ENCODE measurements at places on chromosomes 16 and 17.

DNA sequence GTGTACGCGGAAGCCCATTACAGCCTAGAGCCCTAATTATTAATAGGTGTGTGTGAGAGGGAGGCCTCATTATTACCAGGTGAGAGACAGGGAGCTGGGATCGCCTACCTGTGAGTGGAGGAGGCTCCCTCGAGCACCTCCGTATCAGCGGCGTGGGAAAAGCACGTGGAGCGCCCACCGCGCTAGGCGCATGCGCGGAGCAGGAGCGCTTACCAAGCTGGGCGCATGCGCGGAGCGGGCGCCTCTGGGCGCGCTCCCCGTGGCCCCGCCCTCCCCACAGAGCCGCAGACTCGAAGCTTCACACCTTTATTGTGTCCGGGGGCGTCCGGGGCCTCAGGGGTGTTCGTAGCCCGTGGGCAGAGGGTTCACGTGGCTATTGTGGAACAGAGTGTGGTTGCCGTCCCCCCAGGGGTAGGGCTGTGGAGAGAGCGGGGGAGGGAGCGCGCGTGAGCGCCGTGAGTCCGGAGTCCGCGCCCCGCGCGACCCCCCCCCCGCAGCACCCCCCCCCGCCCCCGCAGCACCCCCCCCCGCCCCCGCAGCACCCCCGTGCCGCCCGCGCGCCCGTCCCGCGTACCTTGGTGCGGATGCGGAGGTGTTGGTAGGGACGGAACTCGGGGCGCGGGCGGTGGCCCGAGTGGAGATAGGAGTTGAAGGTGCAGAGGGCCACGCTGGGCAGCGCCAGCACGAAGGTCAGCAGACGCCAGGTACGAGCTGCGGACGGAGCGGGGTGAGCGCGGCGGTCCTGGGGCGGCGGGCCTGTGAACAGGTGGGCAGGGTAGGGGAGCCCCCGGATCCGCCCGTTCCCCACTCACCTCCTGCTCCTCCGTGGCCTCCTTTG, 500 bp downstream of the COX6A2 start:
- DNase-seq, result no peak

DNA sequence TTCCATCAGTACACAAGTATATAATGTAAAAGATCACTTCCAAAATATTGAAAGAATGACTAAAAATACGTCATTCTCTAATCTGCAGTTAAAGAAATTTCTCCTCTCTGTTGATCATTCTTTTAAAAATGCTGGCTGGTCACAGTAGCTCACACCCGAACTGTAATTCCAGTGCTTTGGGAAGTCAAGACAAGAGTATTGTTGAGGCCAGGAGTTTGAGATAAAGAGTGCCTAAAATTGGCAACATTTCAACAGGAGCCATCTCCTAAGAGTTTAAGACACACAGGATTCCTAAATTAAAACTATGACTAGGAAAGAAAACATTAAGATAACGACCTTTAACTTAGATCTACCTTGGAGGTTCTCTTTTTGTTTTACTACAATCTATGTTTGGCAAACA, 4.5 kb upstream of the USP32 start:
- no peak for DNase-seq

- DNase-seq, result no peak
These were observed 756 bp downstream of the LUC7L3 start for GRCh38 chr17:50719924-50720794.

GRCh38 chr17:74610108-74610507, 13.4 kb downstream of the CD300E start:
- no peak for DNase-seq

DNA sequence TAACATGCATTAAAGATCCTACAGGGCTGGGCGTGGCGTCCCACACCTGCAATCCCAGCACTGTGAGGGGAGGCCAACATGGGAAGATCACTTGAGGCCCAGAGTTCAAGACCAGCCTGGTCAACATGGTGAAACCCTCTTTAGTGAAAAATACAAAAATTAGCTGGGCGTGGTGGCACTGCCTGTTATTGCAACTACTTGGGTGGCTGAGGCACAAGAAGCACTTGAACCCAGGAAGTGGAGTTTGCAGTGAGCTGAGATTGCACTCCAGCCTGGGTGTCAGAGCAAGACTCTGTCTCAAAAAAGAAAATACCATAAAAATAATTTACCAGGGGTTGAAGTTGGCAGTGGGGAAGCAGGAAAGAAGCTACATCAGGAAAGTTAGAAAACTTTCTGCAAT, 12.9 kb downstream of the TXNDC11 start:
- no peak for DNase-seq

DNA sequence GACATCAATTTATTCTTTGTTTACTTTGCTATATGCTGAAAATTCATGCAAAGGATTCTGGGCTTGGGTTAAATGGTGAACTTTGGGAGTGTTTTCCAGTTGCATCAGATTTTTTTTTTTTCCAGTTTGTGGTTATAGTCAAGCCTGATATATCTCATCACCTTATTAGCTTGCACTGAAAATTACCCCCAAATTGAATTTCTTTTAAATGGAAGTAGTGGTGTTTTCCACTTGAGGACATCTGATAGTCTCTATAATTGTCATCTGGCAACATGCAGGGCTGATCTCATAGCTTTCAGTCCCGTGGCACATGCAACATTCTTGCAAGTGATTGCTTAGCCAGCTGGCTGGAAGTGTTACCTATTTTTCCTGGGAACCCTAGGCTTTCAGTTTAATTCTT, 4.7 kb upstream of the KRTAP3-1 start:
- DNase-seq, result peak; percentile 71
